ENCODE measurements at places on chromosomes 2 and 18. TPM values are rescaled to one million over a fixed set of nuclear protein-coding genes. Genes with fewer than 3 reads are reported as not detected.

The CRYBA2 gene
- total RNA-seq, result not detected

The PEX13 gene
- 27.6 TPM for total RNA-seq

The RPRM gene
- not detected for total RNA-seq

GRCh38 chr2:5364361-5364760 lies 327.8 kb upstream of the SOX11 start:
- DNase-seq, result no peak

DNA sequence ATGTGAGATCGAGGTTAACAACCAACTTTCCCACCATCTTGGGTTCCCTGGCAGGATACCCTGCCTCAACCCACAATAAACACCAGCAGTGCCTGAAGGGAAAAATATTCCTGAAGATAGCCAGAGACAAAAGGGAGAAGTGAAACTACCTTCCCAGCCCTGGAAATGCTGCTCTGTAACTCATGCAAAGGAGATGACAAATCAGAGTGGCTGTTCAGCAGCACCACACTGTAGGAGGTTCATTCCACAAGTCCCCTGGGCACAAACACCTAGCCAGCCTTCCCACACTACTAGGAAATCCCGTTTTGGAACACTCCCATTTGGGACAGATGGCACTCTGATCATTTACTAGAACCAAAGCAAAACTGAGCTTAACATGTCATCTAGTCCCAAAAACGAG lies 190.7 kb upstream of the RBBP8 start:
- DNase-seq, result no peak

The ICA1L gene
- total RNA-seq, result 7.4 TPM

DNA sequence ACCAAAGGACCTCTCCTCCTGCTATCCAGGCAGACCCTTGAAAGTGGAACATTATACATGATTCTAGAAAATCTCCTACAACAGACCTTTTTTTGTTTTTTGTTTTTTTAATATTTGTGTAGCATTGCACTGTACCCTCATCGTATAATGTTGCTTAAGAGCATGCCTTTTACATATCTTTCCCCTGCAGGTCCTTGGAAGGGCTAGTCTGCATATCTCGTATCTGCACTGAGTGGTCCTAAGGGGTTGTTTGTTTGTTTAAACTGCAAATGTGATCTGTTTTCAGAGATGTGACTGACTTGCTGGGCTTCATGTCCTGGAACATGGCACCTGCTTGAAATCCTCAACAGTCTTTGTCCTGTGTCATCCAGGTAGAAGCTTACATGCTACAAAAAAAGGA lies 204.1 kb downstream of the FAM210A start:
- no peak for DNase-seq

- no peak for DNase-seq
These were observed 35.0 kb upstream of the DSC1 start for GRCh38 chr18:31197676-31198075.

The CDH19 gene
- 20.2 TPM for total RNA-seq

The MROH2A gene
- not detected for total RNA-seq

DNA sequence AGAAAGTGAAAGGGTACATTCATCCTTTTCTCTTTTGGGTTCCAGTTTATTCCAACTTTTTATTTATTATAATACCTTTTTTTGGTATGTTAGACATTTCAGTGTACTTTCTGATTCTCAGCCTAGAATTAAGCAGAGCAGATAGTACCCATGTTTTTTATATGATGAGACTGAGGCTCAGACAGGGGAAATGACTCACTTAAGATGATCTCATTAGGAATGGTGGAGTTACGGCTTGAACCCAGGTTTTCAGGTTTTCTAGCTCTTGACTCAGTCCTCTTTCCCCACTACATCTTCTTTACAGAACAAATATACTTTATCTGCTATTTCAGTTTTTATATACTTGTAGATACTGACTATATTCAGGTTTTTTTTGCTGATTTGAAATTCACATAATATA lies 51.7 kb upstream of the OTX1 start:
- no peak for DNase-seq

DNA sequence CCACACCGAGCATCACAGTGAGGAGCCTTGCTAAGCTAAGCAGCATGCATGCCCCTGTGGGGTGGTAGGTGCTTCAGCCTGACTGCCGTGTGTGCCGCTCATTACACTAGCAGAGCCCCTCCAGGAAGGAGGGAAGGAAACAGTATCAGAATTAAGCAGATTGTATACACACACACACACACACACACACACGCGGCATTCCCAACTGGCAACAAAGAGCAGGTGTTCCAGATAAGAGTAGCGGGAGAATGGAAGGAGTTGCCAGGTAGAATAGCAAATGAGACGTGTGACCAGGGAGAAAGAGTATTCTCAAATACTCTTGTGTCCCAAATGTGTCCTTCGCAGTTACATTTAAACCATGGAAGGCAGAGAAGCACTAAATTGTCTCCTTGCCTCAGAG lies 47.6 kb upstream of the TTC39C start:
- DNase-seq, result no peak

Measured in heart left ventricle (tissue), 16 donors.